ENCODE measurements at places on chromosomes 7 and 10.
A peak's percentile ranks its signal among the peaks of the same experiment; 100 is the strongest.

- DNase-seq, result peak; percentile 89
Measured at GRCh38 chr10:124403548-124403947, 15.2 kb downstream of the OAT start.

DNA sequence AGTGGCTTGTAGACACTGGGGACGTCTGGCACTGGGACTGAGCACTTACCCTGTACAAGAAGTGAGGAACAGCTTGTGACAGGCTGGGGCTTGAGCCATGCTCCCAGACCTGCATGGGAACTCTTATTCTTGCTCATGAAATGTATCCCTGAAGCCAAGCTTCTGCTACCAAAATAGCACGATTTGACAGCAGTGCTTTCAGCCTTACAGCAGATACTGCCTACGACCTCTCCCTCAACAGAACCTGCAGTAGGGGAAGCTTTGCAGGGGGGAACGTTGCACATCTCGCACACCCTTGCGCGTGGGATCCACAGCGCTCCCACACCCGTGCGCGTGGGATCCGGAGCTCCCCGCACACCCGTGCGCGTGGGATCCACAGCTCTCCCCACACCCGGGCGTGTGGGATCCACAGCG lies 88.0 kb downstream of the CREM start:
- no peak for DNase-seq

DNA sequence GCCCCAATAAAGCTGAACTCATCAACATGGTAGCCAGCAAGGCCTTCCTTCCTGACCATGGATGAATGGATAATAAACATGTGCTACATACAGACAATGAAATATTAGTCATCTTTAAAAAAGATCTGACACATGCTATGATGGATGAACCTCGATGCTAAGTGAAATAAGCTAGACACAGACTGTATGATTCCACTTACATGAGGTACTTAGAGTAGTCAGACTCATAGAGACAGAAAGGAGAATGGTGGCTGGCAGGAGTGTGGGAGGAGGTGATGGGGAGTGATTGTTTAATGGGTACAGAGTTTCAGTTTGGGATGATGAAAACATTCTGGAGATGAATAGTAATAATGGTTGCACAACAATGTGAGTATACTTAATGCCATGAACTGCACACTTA lies 114.1 kb upstream of the SORCS3 start:
- no peak for DNase-seq

GRCh38 chr7:116224492-116225098 lies 14.3 kb downstream of the TES start:
- no peak for DNase-seq

- no peak for DNase-seq
Measured at GRCh38 chr10:6494936-6495592, 85.0 kb downstream of the PRKCQ start.

DNA sequence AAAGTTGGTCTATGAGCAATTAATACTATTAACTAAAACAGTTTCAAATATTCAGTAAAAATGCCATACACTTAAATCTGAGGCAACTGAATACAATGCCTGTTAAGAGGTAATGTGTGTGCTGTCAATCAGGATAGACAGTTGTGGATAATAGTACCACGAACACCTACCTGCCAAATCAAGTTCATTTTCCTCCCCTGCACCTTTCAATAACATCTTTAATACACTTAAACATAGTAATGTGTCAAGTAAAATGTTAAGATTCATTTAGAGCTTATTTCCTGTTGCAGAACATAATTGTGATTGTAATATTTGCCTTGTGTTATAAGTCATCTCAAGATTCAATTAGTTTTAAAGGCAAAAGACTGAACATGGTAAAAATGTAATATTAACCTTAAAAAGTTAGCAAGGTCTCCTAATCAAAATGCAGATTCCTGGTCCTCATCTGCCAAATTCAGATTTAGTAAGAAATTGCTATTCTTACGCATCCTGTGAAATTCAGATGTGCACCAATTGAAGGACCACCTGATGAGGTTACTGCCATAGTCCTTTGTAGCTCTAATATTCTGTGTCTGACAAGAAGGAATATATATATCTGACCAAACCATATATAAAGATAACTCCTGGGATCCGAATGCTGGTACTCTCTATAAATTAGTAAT lies 37.1 kb downstream of the COL1A2 start:
- no peak for DNase-seq

GRCh38 chr7:71485586-71485985 lies 353.6 kb downstream of the GALNT17 start:
- DNase-seq, result no peak

DNA sequence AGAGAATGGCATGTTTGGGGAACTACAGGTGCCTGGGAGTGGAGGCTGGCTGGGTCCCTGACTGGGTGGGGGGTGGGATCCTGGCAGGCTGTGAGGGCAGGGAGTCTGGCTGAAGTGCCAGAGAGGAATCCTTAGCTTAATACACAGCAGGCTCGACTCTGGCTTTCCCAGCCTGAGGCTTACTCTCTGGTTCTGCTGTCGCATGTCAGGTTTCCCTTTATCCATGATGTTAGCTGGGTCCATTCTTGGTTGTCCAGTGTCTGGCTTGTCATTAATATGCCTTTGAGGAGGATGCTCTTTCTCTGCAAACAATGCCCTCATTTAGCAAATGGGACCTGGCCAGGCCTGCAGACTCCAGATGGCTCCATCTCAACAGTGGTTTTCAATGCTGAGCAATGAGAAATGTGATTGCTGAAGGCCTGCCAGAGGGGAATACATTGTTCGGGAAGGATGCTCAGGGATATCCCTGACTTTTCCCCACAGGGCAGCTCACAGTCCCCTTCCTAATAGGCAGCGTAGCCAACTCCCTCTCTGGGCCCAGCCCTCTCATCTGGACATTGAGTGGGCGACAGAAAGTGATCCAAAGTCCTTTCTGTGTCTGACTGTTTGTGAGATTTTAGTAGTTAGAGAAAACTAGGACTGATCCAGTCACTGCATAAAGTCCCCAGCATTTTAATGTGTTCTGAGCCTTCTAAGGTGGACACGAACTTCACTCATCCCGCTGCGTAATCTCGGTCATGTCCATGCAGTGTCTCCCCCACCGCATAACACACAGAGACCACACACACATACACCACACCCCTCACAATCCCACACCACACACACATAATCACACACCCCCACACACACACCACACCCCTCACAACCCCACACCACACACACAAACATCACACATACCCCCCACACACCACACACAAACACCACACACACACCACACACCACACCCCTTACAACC lies 124.9 kb downstream of the ANLN start:
- DNase-seq, result peak; percentile 94

DNA sequence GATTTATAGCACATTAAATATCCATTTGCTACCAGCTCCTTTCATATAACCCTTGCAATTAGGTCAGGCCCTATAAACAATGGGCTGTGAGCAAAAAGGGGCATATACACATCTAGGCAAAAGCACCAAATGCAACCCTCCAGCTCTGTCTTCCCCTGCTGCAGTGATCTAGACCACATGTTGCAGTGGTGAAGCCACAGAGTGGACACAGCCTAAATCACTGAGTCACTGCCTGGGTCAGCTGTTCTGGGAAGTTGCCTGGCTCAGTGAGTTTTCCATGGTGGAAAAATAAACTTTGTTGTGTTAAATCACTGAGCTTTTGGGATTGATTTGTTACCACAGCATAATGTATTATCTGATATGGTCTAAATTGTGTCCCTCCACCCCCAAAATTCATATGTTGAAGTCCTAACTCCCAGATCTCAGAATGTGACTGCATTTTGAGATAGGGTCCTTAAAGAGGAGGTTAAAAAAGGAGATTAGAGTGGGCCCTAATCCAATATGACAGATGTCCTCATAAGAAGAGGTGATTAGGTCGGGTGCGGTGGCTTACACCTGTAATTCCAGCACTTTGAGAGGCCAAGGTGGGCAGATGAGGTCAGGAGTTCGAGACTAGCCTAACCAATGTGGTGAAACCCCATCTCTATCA lies 70.4 kb downstream of the ZFAND4 start:
- DNase-seq, result no peak

GRCh38 chr10:28533571-28534304 lies 820 bp downstream of the WAC start:
- peak; percentile 44 for DNase-seq

- no peak for DNase-seq
Measured at GRCh38 chr7:44277851-44278250, 47.5 kb downstream of the CAMK2B start.

DNA sequence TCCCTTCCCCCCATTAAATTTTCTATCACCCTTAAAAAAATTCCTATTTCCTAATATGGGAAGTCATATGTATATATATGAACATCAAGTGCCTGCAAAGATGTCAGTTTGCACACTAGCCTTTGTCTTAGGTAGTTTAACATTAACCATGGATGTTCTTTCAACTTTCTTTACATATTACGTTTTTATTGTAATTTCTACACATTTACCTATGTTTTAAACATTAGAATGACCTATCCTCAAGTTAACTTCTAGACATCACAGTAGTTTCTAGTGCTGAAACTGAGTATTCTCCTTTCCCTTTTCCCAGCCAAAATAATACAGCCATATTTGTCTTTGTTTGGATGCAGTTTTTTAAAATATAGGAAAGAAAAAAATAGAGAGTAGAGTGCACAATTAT lies 5.8 kb downstream of the DLX6 start:
- DNase-seq, result no peak

GRCh38 chr10:130655313-130656186 lies 519.4 kb downstream of the GLRX3 start:
- DNase-seq, result no peak

GRCh38 chr7:120412139-120413050 lies 139.4 kb downstream of the KCND2 start:
- peak; percentile 73 for DNase-seq

DNA sequence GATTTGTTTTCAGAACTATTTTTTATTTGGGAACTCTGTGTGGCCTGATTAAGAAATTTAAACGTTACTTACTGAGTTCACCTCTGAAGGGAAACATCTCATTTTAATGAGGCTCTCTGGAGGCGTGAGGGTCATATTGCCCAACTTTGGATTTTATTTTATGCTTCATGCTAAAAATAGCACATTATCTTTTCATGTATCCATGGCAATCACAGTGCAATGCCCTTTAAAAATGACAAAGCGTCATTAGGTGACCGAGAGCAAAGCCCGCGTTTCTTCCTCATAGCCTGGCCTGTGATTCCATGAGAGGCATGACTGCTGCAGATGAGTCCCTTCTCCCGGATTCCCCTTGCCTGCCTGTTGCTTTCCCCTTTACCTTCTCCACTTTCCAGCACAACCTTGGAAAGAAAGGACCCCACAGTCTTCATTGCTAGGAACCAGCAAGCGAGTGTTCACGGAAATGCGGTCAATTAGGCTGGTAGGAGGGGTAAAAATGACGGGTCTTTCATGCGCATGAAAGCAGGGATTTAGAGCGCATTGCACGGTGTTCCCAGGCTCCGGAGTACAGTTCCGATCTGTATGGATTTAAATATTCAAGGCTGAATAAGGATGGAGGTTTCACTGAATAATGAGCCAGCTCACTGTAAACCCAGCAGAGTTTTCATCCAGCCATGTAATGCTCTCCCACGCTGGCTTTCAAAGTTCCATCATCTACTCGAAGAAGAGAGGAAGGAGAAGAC lies 98.2 kb upstream of the PITRM1 start:
- no peak for DNase-seq

GRCh38 chr10:88693392-88694020 lies 12.5 kb upstream of the LIPK start:
- DNase-seq, result peak; percentile 13

DNA sequence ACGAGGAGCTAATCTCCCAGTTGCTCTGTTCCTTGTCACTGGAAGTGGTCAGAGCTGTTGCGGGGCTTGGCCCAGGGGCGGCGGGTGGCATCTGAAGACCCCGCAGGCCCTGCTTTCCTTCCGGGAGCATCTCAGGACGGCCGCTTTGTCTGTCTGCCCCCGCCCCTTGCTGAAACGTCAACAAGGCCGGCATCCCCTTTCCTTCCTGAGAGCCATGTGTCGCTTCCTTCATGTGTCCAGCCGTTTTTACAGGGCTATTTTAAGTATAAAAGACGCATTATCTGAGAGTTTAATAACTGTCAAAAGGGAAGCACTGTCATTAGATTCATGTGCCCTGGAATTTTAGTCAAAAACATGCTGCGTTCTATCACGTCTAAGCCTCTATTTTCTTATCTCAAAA lies 110.4 kb downstream of the CUX1 start:
- DNase-seq, result no peak

- DNase-seq, result no peak
Measured at GRCh38 chr10:32299354-32299980, 47.5 kb downstream of the EPC1 start.

GRCh38 chr10:62166331-62167131 lies 102.1 kb downstream of the RTKN2 start:
- no peak for DNase-seq

GRCh38 chr7:132133501-132133900 lies 442.8 kb downstream of the PLXNA4 start:
- DNase-seq, result no peak

GRCh38 chr10:14926722-14927416 lies 27.0 kb downstream of the DCLRE1C start:
- DNase-seq, result no peak

GRCh38 chr7:139084709-139085108 lies 24.8 kb downstream of the ZC3HAV1 start:
- DNase-seq, result no peak

DNA sequence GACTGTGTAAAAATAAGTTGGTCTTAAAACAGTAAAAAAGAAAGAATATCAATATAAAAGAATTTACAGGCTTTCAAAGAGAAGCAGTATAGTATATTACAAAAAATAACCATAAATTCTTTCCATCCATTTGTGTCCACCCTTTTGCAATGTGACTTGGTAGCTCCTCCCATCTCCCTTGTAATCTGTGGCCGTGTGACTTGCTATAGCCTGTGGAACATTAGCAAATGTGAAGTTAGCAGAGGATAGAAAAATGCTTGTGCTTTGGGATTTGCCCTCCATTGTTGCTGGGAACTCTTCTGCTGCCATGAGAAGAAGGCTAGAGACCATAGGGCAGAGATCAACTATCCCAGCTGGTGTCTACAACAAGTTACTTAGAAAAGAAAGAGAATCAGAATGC lies 30.2 kb downstream of the KLHL7 start:
- no peak for DNase-seq

GRCh38 chr7:113856010-113856409 lies 62.8 kb downstream of the PPP1R3A start:
- DNase-seq, result no peak

Data from cerebellar cortex (tissue), 1 donor.